ENCODE measurements at places on chromosomes 5 and 9. TPM values are rescaled to one million over a fixed set of nuclear protein-coding genes. Genes with fewer than 3 reads are reported as not detected.

The MYMK gene
- not detected for total RNA-seq

The LCN1 gene
- not detected for total RNA-seq

The GGTA1 gene
- 0.16 TPM for total RNA-seq

The CBY3 gene
- not detected for total RNA-seq

The ADAMTS2 gene
- 0.88 TPM for total RNA-seq

The NFIB gene
- total RNA-seq: 70.6 TPM

The NR2F1 gene
- total RNA-seq: 63.9 TPM

The TMEM215 gene
- total RNA-seq: not detected

The ZDHHC11B gene
- not detected for total RNA-seq

The GFRA3 gene
- not detected for total RNA-seq

The HRH2 gene
- total RNA-seq: not detected

The IFNK gene
- not detected for total RNA-seq

The FAM193B gene
- 12.6 TPM for total RNA-seq

The HSPA9 gene
- total RNA-seq: 219 TPM

The IL3 gene
- not detected for total RNA-seq

The FLT4 gene
- total RNA-seq: 78.0 TPM

The MARVELD2 gene
- 4.4 TPM for total RNA-seq

The TYRP1 gene
- under 0.01 TPM for total RNA-seq

The SHISAL2B gene
- total RNA-seq: not detected

The PCSK5 gene
- total RNA-seq: 2.5 TPM

The DMAC1 gene
- total RNA-seq: 6.6 TPM

The SLC4A9 gene
- total RNA-seq: under 0.01 TPM

The PCDHA3 gene
- total RNA-seq: under 0.01 TPM

The CCDC112 gene
- 5.0 TPM for total RNA-seq

The HTR4 gene
- not detected for total RNA-seq

The SPATA31A1 gene
- not detected for total RNA-seq

The IDNK gene
- total RNA-seq: 5.0 TPM

The TRIM7 gene
- 2.0 TPM for total RNA-seq

The PCDHA2 gene
- total RNA-seq: 0.06 TPM

The SLC31A1 gene
- 15.4 TPM for total RNA-seq

The C5orf52 gene
- total RNA-seq: not detected

The PAM gene
- total RNA-seq: 356 TPM

The ENHO gene
- total RNA-seq: 0.06 TPM

The SEMA5A gene
- total RNA-seq: 0.31 TPM

The SGCD gene
- total RNA-seq: 0.38 TPM

The ACSL6 gene
- 0.57 TPM for total RNA-seq

The ALDOB gene
- total RNA-seq: 0.06 TPM

The C5 gene
- total RNA-seq: 2.3 TPM

The PRDM9 gene
- not detected for total RNA-seq

The SIL1 gene
- total RNA-seq: 60.6 TPM

The RGS3 gene
- 311 TPM for total RNA-seq

The SLC34A3 gene
- not detected for total RNA-seq

The GHR gene
- total RNA-seq: 0.97 TPM

The ZNF879 gene
- 5.2 TPM for total RNA-seq

The LCN10 gene
- 0.13 TPM for total RNA-seq

The PDE6A gene
- total RNA-seq: 0.06 TPM

The SHOC1 gene
- total RNA-seq: not detected

The PCDHAC1 gene
- total RNA-seq: not detected

The RMRP gene
- 15,158 TPM for total RNA-seq

The MCTP1 gene
- 321 TPM for total RNA-seq

The S100Z gene
- not detected for total RNA-seq

The ST8SIA4 gene
- total RNA-seq: 9.4 TPM

The ANAPC2 gene
- total RNA-seq: 21.0 TPM

The SLC25A48 gene
- total RNA-seq: not detected

The NAIP gene
- 5.4 TPM for total RNA-seq

All from bladder microvascular endothelial cell (primary cell).